A172 (cell line): ENCODE measurements at places on chromosomes 3 and 15. TPM values are rescaled to one million over a fixed set of nuclear protein-coding genes. Genes with fewer than 3 reads are reported as not detected.

Gene XRN1
- 15.0 and 17.5 TPM in 2 replicates for total RNA-seq

Gene SUSD5
- 11.6 and 12.8 TPM in 2 replicates for total RNA-seq

Gene FMN1
- 0.36 and 0.95 TPM in 2 replicates for total RNA-seq

Gene C3orf80
- 0.05 TPM in 1 of 2 replicates, not detected in the other for total RNA-seq

GRCh38 chr3:46293991-46294833 lies 52.0 kb downstream of the CCR3 start:
- no peak for DNase-seq

DNA sequence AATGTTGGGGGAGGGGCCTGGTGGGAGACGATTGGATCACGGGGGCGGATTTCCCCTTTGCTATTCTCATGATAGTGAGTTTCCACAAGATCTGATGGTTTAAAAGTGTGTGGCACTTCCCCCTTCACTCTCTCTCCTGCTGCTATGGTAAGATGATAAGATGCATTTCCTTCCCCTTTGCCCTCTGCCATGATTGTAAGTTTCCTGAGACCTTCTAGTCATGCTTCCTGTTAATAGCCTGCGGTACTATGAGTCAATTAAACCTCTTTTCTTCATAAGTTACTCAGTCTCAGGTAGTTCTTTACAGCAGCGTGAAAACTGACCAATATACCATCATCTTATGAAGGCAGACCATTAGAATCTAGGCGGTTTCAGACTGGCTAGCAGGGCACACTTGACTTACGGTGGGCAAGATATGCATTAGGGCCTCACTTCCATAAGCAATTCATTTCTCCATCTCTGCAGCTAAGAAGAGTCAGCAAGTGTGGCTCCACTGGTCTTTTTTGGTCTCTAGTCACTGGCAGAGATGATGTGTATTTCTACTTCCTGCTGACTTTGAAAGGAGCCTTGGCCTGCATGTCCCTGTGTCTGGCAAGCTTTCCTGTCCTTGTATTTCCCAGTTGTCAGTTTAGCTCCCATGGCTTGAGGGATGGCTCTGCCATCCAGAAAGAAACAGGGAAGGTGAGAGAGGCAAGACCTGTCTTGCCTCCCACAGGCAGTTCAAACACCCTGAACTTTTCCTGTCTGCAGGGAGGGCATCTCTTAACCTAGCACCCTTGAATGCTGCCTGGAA lies 109.0 kb upstream of the ADAMTS9 start:
- peak; percentile 11 for DNase-seq

GRCh38 chr3:16869261-16870005 lies 15.3 kb upstream of the PLCL2 start:
- DNase-seq = no peak

GRCh38 chr3:31896648-31897433 lies 84.2 kb downstream of the OSBPL10 start:
- no peak for DNase-seq

DNA sequence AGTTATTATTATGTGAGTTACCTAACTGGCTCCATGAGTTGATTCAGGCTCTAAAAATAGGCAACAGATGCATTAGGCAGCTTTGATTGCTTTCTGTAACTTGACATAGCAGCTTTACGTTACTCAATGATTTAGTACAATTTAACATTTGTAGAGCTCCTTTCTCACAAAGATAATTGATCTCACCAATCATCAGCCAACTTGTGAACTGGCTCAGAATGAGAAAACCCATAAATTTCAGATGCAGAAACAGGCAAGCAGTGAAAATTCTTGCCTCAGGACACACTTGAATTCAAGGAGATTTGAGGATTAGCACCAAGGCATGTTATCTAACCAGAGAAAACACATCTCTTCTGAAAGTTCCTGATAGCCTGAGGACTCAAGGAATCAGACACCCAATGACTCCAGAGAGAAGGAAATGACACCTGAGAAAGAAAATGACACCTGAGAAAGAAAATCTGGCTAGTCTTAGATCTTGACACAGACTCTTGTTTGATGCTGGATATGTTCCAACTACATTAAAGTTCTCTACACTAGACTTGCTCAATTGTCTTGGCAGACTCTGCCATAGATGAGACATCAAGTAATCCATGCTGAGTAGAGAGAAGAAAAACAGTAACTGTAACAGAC lies 315.1 kb upstream of the CBLB start:
- DNase-seq = no peak

DNA sequence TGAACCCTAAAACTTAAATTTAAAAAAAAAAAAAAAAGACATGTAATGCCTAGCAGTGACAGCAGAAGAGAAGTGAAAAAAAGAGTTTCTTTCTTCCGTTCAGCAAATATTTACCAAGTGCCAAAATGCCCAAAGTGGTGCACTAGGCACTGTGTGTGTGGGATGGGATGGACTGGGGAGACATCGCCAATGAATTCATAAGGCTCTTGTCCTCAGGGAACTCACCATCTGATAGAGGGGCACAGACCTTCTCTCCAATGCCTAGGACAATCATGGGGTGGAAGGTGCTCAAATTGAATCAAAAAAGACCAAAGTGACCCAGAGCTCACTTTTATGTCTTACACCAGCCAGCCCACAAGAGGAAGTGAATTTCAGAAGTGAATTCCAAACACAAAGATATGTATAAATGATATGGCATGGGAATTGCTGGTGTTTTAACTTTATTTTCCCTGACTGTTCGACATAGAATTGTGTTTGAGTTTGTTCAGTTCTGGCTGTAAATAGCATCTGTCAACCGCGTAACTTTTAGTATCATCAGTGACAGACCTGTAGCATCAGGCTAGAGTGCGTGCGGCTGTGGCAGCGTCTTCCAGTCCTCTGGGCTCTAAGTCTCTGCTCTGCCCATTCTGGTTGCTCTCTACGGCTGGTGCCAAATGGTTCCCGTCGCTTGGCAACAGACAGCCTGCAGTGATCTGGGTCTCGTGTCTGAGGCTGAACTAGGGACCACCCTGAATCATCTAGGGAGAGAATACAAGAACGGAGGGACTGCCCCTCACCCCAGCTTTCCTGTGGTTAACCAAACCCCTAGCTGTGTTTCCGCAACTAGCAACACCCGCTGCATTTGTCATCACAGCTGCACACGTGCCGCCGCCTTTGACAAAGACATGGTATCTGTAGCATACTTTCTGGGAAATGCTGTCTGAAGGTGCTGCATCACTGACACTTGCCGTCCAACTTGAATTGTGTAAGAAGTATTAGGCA lies 154.0 kb upstream of the THBS1 start:
- peak; percentile 72 for DNase-seq

DNA sequence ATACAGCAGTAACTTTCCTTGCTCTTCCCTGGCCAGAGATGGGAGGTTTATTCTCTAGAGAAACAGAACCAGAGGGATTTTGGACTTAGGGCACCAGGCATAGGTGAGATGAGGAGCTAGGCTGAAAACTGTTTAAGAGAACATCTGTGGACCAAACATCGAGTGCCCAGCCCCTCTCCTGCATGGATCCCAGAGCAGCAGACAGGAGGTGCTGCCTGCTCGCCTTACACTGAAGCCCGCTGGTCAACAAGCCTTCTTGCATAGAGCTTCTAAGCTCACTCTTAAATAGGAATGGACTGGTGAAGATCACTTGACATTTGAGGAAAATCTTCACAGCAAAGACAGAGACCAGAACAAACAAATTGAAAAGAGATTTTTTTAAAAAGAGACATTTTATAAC lies 41.2 kb downstream of the PARP15 start:
- no peak for DNase-seq

DNA sequence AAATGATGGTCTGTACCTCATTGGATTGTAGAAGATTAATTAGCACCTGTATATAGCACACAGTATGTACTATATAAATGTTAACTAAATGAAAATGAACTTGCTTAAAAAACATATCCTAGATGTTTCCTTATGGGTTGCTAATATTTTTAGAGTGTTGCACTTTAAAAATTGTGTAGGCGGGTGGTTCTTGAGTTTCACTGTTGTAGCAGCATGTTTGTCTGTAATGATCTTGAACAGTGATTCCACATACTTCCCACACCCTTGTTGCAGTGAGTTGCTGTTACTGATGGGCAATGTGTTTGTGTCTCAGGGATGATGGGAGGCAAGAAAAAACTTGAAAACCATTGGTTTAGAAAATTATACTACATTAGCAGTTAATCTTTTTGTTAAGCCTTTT lies 22.0 kb downstream of the USP3 start:
- DNase-seq = no peak

DNA sequence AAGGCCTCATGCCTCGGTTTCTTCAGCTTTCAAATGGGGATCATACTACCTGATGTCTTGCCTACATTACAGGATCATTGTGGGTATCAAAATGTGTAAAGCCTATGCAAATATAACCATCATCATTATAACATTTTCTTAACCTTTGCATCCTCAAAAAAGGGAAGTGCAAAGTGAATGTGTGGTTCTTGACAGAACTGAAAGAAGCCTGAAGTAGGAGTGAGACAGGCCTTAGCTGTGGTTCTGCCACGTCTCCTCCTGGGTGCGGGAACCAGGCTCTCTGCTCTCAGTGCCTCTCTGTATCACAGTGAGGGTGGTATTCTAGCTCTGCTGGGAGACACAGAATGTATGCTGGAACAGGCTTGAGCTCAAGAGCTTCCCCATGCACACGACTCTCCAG lies 316.9 kb upstream of the ICE2 start:
- no peak for DNase-seq
